ENCODE measurements at places on chromosomes 7 and 10.

- DNase-seq = no peak
These were observed 37.3 kb downstream of the CYP17A1 start for GRCh38 chr10:102799691-102800471.

DNA sequence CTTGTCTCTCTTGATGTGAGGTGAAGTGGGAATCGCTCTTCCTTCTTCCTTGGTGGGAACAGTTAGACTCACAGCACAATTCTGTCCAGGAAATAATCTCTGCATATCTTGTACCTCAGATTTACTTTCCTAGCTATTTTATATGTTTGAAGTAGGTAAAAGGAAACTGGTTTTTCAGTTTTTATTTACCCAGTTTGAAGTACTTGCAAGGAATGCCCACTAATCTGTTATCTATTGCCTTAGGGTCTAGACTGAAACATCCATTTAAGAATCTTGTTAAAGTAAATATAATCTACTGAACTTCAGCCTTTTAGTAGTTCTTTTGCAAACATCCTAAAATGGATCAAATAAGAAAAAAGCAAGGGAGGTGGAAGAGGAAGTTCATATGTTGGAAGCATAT, 229.8 kb downstream of the KCND2 start:
- no peak for DNase-seq

GRCh38 chr10:6161921-6162320, 40.8 kb upstream of the PFKFB3 start:
- no peak for DNase-seq

- DNase-seq = no peak
These were observed 19.9 kb downstream of the FGFR2 start for GRCh38 chr10:121578298-121578697.

DNA sequence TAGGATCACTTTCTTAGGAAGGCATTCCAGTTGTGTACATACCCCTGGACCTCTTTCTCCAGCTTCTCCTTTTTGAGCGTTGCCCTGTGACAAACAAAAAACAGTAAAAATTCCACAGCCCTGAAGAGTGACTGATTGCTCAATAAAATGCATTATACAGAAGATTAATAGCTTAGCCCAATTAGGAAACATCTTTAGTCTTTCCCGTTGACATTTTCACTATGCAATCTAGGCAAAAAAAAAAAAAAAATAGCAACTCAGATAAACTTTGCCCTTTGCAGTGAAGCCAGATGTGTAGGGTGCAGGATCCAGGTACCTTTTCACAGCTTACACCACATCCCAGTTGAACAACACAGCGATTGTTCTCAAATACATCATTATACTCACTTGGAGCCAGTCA, 17.9 kb downstream of the COL28A1 start:
- DNase-seq = no peak

GRCh38 chr7:9149499-9150082, 716.2 kb downstream of the NXPH1 start:
- no peak for DNase-seq

Data from CD4-positive, alpha-beta T cell treated with Interleukin-12 subunit alpha and Interleukin-12 subunit beta, for 1 hour (primary cell).